ENCODE measurements at places on chromosomes 6 and 20. TPM values are rescaled to one million over a fixed set of nuclear protein-coding genes. Genes with fewer than 3 reads are reported as not detected.

Gene RSPH3
- 9.1 TPM for total RNA-seq

DNA sequence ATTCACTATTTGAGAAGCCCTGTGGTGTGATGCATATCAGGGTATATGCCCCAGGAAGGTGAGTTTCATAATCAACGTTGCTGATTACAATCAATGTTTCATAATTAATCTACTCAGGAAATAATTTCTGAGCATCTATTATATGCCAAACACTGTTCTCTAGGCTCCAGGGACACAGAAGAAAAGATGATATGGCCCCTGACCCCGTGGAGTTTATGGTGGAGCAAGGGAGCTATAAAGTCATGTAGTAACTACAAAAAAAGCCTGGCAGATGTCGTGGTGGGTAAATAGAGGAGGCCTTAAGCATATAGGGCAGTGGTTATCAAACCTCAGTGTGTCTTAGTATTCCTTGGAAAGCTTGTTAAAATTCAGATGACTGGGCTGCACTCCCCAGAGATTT, 40.1 kb upstream of the BCAS1 start:
- H3K4me3 ChIP-seq = no peak overlapping the region
- H3K4me1 ChIP-seq = peaks cover 17% of the 10 kb centered on the region
- no peaks in the 10 kb centered on the region for H3K36me3 ChIP-seq
- H3K27ac ChIP-seq = no peak overlapping the region

Gene DYNLT2
- 2.4 TPM for total RNA-seq

DNA sequence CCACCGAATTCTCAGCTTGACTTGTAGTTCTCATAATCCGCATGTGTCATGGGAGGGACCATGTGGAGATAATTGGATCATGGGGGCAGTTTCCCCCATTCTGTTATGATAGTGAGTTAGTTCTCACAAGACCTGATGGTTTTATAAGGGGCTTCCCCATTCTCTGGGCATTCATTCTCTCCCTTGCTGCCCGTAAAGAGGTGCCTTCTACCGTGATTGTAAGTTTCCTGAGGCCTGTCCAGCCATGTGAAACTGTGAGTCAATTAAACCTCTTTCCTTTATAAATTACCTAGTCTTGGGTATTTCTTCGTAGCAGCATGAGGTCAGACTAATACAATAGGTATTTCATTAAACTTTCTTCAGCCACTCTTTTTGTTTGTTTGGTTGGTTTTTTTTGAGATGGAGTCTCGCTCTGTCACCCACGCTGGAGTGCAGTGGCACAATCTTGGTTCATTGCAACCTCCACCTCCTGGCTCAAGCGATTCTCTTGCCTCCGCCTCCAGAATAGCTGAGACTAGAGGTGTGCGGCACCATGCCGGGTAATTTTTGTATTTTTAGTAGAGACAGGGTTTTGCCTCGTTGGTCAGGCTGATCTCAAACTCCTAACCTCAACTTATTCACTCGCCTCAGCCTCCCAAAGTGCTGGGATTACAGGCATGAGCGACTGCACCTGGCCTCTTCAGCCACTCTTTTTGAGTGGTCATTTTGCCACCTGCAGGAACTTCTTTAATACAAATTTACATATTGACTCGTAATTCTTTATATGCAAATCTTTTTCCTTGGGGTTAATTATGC, 36.3 kb downstream of the GSTA2 start:
- no peaks in the 10 kb centered on the region for H3K36me3 ChIP-seq
- no peak for DNase-seq
- H3K4me1 ChIP-seq = no peaks in the 10 kb centered on the region
- no peaks in the 10 kb centered on the region for H3K27me3 ChIP-seq
- no peak overlapping the region for H3K4me3 ChIP-seq

Gene IMPG1
- not detected for total RNA-seq

- no peak overlapping the region for H3K4me3 ChIP-seq
- peaks cover 16% of the 10 kb centered on the region for H3K4me1 ChIP-seq
- H3K27me3 ChIP-seq = no peaks in the 10 kb centered on the region
- H3K36me3 ChIP-seq = peaks cover 21% of the 10 kb centered on the region
- no peak for DNase-seq
- no peak overlapping the region for H3K27ac ChIP-seq
Observed at GRCh38 chr6:3001773-3002293, 2.1 kb downstream of the NQO2 start.

GRCh38 chr6:110102411-110102810, 77.1 kb downstream of the WASF1 start:
- H3K4me3 ChIP-seq = no peak overlapping the region
- H3K27me3 ChIP-seq = no peaks in the 10 kb centered on the region
- peaks cover 38% of the 10 kb centered on the region for H3K36me3 ChIP-seq
- DNase-seq = no peak
- peaks cover 13% of the 10 kb centered on the region for H3K4me1 ChIP-seq

- H3K27ac ChIP-seq = no peak overlapping the region
- no peak for DNase-seq
- no peaks in the 10 kb centered on the region for H3K36me3 ChIP-seq
- H3K4me3 ChIP-seq = no peak overlapping the region
Observed at GRCh38 chr20:952196-952795, 36.2 kb upstream of the ANGPT4 start.

DNA sequence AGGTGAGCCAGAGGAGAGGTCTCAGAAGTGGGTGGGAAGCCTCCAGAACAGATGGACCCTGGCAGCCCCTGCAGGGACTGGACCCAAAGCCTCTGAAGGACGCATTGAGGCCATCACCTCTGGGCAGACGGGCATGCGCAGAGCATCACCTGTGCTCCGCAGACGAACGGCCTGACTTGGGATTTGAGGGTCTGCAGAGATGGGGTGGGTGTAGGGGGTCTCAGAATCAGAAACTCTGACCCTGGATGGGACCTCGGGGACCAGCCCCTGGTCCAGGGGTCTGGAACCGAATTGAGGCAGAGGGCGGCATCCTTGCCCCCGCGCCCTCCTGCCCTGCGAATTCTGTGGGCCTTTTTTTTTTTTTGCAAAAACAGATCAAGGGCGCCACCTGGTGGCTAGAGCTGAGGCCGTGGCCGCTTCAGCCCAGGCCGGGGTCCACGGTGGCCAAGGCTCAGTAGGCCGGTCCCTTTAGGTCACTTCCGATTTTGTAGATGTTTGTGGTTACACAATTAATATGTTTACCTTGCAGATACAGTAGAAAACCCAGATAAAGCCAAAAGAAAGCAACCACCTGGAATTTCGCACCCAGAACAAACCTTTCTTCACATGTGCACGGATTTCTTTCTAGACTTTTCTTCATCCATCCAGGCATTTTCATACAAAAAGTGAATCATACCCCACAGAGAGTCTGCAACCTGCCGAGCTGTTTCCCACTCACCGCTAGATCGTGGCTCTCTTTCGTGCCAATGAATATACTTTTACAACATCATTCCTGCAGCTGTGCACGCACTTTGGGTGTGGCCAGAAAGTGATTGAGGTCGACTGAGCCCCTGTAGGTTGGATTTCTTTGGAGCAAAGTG, 25.9 kb downstream of the ZBP1 start:
- peak; percentile 54 for DNase-seq
- peaks cover 61% of the 10 kb centered on the region for H3K27me3 ChIP-seq
- H3K4me1 ChIP-seq = peaks cover 4% of the 10 kb centered on the region
- H3K36me3 ChIP-seq = no peaks in the 10 kb centered on the region

Gene KIAA1755
- total RNA-seq = 3.6 TPM

- H3K4me1 ChIP-seq = peaks cover 31% of the 10 kb centered on the region
- peaks cover 14% of the 10 kb centered on the region for H3K36me3 ChIP-seq
- peak overlapping the region; percentile 98 for H3K27ac ChIP-seq
- no peaks in the 10 kb centered on the region for H3K27me3 ChIP-seq
Observed at GRCh38 chr20:31548820-31549512, 34.7 kb downstream of the HM13 start.

Gene BMP5
- total RNA-seq = 4.9 TPM

DNA sequence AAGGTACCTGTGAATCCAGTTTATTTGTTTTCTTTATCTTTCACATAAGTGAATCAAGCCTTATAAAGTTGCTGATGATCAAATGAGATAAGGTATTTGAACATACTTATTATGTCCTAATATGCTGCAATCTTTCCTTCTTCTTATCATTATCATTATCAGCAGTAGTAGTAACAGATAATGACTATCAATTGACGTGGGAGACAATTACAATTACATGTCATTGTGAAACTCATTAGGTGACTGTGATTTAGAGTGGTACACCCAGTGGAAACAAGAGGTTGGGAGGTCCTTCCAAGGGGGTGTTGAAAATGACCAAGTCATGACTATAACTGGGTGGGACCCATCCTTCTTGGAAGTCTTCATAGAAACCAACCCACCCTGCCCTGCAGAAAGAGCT, 2.8 kb downstream of the CLIC5 start:
- DNase-seq = no peak
- no peak overlapping the region for H3K27ac ChIP-seq
- peaks cover 59% of the 10 kb centered on the region for H3K27me3 ChIP-seq
- H3K4me1 ChIP-seq = peaks cover 23% of the 10 kb centered on the region

Gene ENPP4
- 4.8 TPM for total RNA-seq

DNA sequence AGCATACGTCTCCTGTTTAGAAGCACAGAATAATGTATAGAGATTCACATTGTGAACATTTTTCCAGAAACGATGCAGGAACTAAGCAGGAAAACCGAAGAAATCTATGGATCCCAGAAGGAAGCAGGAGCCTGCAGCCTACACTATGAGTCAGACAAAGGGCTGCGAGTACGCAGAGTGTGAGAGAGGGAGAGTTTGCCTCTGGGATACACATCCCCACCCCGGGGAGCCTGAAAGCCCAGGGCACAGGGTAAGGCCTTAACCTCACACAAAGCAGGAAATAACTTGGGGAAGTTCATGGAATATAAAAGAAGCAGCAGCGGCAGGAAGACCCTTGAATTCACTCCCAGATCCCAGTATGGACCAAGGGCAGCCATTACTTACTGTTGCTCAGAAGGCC, 842.1 kb upstream of the MANEA start:
- H3K27me3 ChIP-seq = peaks cover 3% of the 10 kb centered on the region
- H3K27ac ChIP-seq = no peak overlapping the region
- no peak overlapping the region for H3K4me3 ChIP-seq
- no peak for DNase-seq

GRCh38 chr6:37766717-37767116, 52.8 kb upstream of the ZFAND3 start:
- no peak overlapping the region for H3K4me3 ChIP-seq
- H3K27me3 ChIP-seq = peaks cover 6% of the 10 kb centered on the region
- H3K27ac ChIP-seq = no peak overlapping the region
- H3K36me3 ChIP-seq = no peaks in the 10 kb centered on the region
- DNase-seq = no peak
- peaks cover 13% of the 10 kb centered on the region for H3K4me1 ChIP-seq

- H3K4me3 ChIP-seq = peak overlapping the region; percentile 30
- no peak overlapping the region for H3K27ac ChIP-seq
- DNase-seq = no peak
- H3K4me1 ChIP-seq = peaks cover 13% of the 10 kb centered on the region
Observed at GRCh38 chr6:117270055-117270842, 4.9 kb downstream of the VGLL2 start.

DNA sequence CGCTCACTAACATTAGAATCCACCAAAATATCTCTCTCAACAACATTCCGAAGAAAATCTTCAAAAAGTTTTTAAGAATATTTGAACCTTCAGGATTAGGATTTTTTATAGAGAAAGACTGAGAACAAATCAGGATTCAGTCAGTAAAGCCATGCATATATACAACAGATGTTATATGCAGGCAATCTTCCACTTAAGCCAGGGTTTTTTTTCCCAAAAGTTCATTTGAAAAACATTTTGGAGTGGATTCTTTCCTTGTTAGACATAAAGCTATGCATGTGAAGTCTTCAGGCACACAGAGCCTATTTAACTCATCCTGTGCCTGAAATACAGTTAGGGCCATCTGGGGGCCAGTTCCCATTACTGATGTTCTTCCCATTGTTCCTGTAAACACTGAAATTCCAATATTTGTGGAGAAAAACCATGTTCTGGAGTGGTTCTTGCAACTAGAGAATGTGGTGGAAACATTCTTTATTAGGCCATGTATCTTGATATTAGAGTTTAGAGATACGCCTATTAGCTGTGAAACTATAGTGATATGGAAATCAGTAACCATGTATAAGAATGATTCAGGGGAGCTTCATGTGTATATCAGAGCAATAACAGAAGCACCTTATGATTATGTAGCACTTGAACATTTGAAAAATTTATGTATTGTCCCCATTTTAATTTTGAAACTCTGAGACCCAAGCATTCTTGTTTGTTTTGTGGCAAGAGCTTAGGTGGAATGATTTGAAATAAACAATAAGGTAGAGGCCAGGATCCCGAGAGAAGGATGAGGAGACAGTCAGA, 61.7 kb downstream of the PLEKHG1 start:
- no peak for DNase-seq
- no peaks in the 10 kb centered on the region for H3K27me3 ChIP-seq
- H3K27ac ChIP-seq = peak overlapping the region; percentile 72
- H3K36me3 ChIP-seq = peaks cover 14% of the 10 kb centered on the region
- no peak overlapping the region for H3K4me3 ChIP-seq

DNA sequence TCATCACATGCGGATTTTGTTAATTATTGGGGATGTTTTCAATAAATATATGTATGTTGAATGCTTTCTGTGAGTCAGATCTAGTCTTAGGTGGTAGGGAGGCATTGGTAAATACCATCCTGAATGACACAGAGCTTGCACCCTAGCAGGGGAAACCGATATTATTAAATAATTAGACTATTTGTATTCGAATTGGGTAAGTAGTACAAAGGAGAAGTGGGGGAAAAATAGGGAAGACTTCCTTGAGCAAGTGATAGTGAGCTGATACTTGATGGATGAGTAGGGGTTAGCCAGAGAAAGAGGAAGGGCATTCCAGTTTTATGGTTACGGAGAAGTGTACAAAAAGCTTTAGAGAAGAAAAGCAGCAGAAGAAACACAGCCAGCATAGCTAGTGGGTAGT, 1.5 kb downstream of the RIOK1 start:
- no peak for DNase-seq
- no peaks in the 10 kb centered on the region for H3K27me3 ChIP-seq
- peak overlapping the region; percentile 86 for H3K4me3 ChIP-seq

DNA sequence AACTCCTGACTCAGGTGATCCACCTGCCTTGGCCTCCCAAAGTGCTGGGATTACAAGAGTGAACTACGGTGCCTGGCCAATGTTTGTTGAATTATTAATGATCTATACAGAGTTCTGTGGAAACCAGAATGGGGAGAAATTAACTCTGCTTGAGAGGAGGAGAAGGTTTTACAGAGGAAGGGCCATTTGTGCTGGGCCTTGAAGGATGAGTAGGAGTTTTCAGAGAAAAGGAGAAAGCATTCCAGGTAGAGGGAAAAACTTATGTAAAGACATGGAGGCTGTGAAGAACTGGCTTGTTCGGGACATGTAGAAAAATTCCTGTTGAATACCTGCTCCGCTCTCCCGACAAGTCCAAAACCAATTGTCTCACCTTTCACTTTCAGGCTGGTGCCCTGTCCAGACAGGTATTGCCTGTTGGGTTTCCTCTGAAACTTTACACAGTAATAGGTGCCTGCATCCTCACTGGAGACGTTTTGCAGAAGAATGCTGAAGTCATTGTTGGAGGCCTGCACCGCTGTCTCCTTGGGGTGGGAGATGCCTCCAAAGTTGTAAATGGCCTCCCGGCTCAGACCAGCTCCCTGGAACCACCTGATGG, 11.3 kb upstream of the NSFL1C start:
- no peak overlapping the region for H3K4me3 ChIP-seq
- H3K27ac ChIP-seq = no peak overlapping the region
- H3K36me3 ChIP-seq = no peaks in the 10 kb centered on the region
- no peak for DNase-seq
- H3K4me1 ChIP-seq = no peaks in the 10 kb centered on the region

Gene CLVS2
- total RNA-seq = 0.11 TPM
